ENCODE measurements at places on chromosomes 1 and 21.

GRCh38 chr1:238457610-238458009 lies 566.9 kb upstream of the ZP4 start:
- no peak for DNase-seq

DNA sequence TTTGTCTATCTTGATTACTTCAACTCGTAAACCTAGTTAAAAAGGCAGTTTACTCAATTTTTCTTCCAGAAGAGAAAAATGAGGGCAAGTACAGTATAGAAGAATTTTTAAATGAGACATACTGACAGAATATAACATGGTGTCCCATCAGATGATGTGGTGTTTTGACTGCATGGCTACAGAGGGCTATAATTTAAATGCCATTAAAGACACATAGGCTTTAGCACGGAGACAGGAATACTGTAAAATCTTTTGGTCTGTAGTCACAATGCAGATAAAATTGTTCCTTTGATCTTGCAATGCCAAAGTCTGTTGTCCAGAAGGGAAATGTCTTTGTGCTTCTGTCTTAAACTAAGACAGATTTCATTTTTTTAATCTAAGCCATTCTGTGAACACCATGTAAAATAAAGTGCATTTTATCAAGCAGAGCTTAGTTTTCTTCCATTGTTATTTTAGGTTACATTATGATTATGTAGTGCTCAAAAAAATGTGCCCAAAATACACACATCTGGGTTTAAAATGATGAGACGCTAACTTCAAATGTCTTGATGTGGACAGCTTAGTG lies 249.6 kb downstream of the PTPRC start:
- DNase-seq, result no peak

DNA sequence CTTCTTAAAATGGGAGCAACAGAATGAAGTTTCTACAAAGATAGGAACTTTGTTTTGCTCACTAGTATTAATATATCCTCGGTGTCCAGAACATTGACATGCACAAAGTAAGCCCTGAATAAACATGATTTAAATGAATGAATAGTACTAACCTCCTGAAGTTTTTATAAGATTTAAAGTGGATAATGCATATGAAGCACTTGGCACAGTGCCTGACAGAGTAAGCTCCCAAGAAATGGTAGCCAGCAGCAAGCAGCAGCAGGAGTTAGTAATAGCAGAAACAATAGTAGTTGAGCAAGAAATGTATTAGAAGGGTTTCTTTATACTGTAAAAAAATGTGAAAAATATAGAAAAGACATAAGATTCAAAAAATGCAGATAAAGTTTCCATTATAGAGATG lies 258.1 kb upstream of the C1orf87 start:
- DNase-seq, result no peak

- no peak for DNase-seq
Measured at GRCh38 chr1:218495931-218496330, 150.8 kb downstream of the TGFB2 start.

GRCh38 chr1:38569932-38570656 lies 289.5 kb downstream of the RRAGC start:
- DNase-seq, result no peak

DNA sequence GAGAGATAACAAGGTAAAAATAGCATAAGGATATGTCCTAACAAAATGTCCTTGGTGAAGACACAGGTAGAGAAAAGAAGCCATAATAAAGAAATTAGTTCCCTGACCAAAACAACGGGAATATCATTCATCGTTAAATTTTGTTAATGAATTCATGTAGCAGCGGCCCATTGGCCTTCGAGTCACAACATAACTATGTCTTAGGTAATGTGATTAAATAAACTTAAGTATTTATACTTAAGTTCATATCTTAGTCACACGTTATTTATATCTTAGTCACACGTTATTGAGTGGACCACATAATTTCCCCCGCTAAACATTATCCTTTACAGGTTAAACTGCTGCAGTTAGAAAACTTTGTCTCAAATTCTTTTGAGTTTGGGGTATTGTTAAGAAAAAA lies 1.2 kb downstream of the NEXN start:
- DNase-seq, result no peak

DNA sequence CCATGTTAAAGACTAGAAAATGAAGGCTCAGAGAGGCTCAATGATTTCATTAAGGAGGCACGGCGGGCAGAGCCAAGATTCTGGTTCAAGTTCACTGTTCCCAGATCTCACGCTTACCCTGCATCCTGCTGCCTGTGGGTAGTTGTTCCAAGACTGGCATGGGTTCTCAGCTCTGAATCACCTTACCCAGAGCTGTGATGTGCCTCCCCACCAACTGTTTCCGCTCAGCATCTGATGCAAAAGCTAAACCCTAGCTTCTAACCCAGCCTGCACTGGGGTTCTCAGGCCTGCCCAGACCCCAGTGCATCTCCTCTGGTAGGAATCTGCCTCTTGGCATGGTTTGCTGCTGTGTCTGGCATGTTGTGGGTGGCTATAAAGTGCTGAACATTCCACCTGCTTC lies 11.8 kb downstream of the TNR start:
- DNase-seq, result no peak

GRCh38 chr1:155871390-155871789 lies 12.0 kb downstream of the SYT11 start:
- DNase-seq, result no peak

DNA sequence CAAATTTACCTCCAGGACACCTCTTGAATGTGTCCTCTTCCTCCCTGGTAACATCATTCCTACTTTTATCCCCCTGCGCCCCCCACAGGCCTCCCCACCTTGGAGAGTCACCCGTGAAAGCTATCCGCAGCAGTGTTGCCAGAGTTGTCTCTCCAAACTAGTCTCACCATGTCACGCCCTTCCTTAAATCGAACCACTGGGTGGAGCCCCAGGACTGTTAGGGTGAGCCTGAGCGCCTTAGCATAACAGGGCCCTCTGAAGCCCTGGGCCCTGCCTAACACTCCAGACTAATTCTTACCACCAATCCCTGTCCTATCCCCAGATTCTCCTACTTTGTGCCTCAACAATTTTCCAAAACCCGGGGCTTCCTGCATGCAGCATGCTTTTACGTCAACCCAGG lies 35.0 kb downstream of the HSD3B2 start:
- DNase-seq, result no peak

DNA sequence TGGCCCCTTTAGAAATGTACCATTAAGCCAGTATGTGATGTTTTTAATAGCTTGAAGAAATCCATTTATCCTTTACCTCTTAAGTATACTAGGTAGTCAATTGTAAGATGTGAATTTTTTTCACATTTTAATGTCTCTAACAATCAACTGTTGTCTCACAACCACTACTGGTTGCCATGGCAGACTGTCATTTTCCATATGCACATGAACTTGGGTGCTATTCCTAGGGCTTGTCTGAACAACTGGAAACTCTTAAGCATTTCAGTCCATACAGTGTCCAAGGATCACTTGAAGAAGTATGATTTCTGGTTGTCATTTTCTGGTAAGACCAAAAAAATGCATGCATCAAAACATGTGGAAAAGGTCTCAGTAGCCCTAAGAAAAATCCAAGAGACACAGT lies 315.1 kb downstream of the HHIPL2 start:
- DNase-seq, result no peak

DNA sequence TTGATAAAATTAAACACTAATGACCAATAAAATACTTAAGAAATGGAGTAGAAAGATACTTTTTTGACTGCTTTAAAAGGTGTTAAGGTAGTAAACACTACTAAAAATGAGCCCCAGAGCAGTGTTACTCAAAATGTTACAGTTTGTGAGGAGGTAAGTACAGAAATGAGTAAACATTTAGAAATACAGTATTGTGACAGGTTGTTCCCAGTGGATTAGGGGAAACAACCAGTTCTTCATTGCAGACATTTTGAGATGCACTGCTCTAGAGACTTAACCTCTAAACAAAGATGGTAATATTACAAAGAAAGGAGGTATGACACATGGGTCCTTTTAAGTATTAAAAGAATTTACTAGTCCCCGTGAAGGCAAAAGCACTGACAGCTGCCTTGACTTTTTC lies 12.7 kb downstream of the DHX9 start:
- no peak for DNase-seq

- no peak for DNase-seq
Measured at GRCh38 chr1:153547560-153548551, 1.2 kb downstream of the S100A3 start.

DNA sequence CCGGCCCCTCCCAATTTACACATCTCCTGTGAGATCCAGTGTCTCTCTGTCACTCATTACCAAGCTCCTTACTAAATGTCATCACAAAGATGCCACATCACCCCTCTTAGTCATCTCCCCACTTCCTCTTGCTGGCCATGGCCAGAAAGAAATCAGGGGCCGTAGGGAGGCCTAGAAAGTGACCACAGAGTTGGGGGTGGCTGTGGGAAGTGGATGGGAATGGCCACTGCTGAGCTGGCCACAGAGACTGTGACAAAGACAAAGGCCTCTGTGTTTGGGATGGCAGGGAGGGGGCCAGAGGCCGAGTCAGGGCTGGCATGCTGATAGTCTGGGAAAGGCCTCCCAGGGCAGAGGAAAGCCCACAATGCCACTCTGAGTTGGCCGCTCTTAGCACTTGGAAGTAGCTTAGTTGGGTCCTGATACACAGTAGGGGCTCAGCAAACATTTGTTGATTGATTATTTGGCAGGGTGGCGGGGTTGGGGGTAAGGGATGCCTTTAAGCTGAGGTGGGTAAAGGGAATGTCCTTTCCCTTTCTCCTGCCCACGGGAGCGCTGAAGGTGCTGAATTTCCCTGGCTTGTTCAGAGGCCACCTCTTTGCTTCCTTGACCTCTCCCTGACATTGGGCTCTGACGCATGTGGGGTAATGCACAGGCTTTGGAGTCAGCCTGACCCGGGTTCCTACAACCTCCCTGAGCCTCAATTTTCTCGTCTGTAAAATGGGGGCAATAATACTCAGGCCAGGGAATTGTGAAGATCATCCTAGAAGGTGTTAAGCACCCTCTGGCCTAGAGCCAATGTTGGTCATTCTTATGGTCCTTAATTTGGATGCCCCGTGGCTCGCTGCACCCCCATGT lies 13.2 kb downstream of the NAV1 start:
- no peak for DNase-seq

DNA sequence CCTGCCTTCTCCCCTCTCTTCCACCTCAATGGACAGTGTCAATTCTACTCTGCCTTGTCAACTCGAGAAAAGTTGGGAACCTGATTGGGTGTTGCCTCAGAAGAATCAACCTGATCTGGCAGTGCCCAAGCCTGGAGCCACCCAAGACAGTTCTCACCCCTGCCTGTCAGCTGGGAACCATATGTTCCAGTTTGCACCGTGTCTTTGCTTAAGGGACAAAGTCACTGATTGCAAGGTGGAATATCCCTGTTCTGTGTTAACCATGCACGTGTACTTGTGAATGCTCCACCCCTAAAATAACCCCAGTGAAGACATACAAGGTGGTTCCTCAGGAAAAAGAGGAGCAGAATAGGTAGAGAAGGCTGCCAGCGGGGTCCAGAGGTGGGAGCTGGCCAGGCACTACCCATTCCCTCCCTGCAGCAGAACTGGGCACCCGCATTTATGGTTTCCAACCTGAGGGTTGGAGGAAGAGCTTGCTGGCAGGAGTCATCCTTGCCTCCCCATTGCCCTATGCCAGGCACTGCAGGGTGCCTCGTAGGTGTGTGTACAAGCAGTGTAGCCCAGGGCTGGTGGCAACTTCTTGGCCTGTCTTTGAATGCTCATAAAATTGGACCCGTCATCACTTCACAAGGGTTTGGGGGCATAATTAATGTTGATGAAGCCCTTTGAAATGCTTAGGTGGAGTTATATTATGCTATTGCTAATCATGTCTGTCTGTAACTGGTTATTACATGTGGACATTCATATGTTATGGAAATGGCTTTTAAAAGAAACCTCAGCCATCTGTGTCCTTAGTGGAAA lies 11.3 kb downstream of the NIPAL3 start:
- DNase-seq, result no peak

DNA sequence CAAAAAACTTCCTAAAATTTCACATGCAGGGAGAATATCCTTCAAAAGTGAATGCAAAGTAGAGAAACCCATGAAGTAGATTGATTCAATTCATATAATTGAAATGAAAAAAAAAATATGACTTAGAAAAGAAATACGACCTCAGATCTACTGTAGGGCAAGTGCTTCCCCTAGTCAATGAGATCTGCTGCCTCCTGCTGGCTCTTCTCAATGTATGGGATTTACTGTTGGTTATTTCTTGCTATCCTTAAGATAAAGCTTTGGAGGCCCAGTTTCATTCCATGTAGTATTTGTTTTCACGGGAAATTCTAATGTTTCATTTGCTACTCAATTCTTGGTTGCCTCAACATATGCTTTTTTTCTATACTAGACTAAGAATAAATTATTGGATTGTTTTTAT lies 46.2 kb downstream of the ZNF648 start:
- no peak for DNase-seq

DNA sequence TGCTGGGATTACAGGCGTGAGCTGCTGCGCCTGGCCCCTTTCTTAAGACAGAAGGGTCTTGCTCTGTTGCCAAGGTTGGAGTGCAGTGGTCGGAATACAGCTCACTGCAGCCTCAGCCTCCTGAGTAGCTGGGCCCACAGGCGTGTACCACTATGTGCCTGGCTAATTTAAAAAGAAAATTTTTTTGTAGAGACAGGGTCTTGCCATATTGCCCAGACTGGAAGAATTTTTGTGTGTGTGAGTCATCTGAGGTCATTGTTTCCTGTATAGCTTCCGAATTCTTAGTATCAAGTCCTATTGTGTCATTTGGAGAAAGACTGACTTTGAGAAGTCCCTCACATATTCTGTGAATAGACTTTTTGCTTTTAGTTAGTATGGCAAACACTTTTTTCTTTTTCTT lies 4.7 kb downstream of the SZRD1 start:
- DNase-seq, result no peak

DNA sequence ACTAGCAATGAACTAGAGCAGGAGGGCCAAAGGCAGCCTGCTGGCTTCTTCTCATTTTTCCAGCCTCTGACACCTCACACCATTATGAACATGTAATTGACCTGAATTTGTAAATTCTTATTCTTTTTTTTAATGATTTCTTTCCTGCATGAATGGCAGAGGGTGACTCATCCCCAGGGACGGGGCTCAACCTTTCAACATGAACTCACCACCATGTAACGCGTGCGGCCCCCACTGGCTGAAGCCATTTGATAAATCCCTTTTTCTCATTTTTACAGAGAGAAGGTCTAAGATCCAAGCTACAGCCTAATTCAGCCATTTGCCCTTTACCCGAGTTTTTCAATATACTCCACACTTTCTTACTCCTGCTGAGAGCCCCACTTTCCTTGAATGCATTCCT lies 9.3 kb upstream of the ETS2 start:
- DNase-seq, result no peak

DNA sequence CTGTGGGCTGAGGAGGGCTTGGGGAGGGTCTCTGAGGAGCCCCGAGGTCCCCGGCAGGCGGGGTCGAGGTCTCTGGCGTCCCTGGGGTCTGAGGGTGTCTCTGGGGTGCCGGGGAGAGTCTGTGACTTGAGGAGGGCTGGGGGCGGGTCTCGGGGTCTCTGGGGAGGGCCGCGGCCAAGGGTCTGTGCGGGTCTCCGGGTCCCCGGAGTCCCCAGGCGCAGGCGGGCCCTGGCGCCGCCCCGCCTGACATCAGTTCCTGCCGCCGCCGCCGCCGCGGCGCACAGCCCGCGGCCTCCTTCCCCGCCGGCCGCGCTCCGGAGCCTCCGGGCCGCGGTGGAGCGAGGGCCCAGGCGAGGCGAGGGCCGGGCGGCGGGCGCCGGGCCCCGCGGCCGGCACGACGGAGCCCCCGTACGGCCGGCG lies at the start of gene PLEKHM2:
TSS of gene PLEKHM2 (plus strand) at position 279 of the 420 bp plus-strand sequence. CDS start 239 bp downstream, outside the sequence.
- peak; percentile 54 for DNase-seq

GRCh38 chr1:239771550-239771949 lies 320.1 kb upstream of the FMN2 start:
- no peak for DNase-seq
